ENCODE measurements at places on chromosomes 5 and 9. TPM values are rescaled to one million over a fixed set of nuclear protein-coding genes. Genes with fewer than 3 reads are reported as not detected.

The TEX53 gene
- not detected for total RNA-seq

The SSBP2 gene
- 59.0 TPM for total RNA-seq

The GRIA1 gene
- not detected for total RNA-seq

The ADAMTS13 gene
- 3.5 TPM for total RNA-seq

The ABO gene
- total RNA-seq, result 25.4 TPM

The STK32A gene
- total RNA-seq, result 9.7 TPM

The ATOSB gene
- total RNA-seq, result 11.5 TPM

The PCDHB11 gene
- total RNA-seq, result 2.1 TPM

The SLC6A3 gene
- 0.57 TPM for total RNA-seq

The MEIKIN gene
- total RNA-seq, result not detected

The PCDHA12 gene
- 0.89 TPM for total RNA-seq

The RNF14 gene
- total RNA-seq, result 59.3 TPM

The CCL27 gene
- total RNA-seq, result 0.68 TPM

The MRPL22 gene
- total RNA-seq, result 30.5 TPM

The UBAC1 gene
- 34.2 TPM for total RNA-seq

The GGTA1 gene
- total RNA-seq, result 2.0 TPM

The PHF19 gene
- 33.3 TPM for total RNA-seq

The FOXD4L6 gene
- total RNA-seq, result not detected

The ELOVL7 gene
- total RNA-seq, result 16.7 TPM

The SOWAHA gene
- total RNA-seq, result 6.8 TPM

The LHX3 gene
- total RNA-seq, result not detected

The NIPAL4 gene
- 49.8 TPM for total RNA-seq

The SPATA31C1 gene
- not detected for total RNA-seq

The IGFBPL1 gene
- total RNA-seq, result not detected

The C5orf58 gene
- not detected for total RNA-seq

The SLC12A7 gene
- total RNA-seq, result 77.0 TPM

The GABRB2 gene
- 0.34 TPM for total RNA-seq

The OLFML2A gene
- 13.1 TPM for total RNA-seq

The GABRA6 gene
- total RNA-seq, result not detected

The NR6A1 gene
- total RNA-seq, result 5.0 TPM

The PLPP7 gene
- 3.9 TPM for total RNA-seq

The SARDH gene
- total RNA-seq, result 4.1 TPM

The GIN1 gene
- total RNA-seq, result 11.9 TPM

The PPP2R2B gene
- 25.9 TPM for total RNA-seq

The CEP120 gene
- 29.4 TPM for total RNA-seq

The PCDHB15 gene
- 4.3 TPM for total RNA-seq

The RORB gene
- total RNA-seq, result 3.0 TPM

The SLC2A6 gene
- total RNA-seq, result 19.6 TPM

The SH3GL2 gene
- total RNA-seq, result 1.2 TPM

The TOMM5 gene
- 72.7 TPM for total RNA-seq

The GFI1B gene
- not detected for total RNA-seq

The NCS1 gene
- total RNA-seq, result 54.6 TPM

The RBM18 gene
- total RNA-seq, result 25.0 TPM

The IL3 gene
- not detected for total RNA-seq

The SURF2 gene
- total RNA-seq, result 26.0 TPM

The C5orf47 gene
- not detected for total RNA-seq

The RECK gene
- total RNA-seq, result 10.3 TPM

The ARHGAP26 gene
- 46.9 TPM for total RNA-seq

The KIAA1958 gene
- total RNA-seq, result 12.2 TPM

The TEX10 gene
- total RNA-seq, result 17.8 TPM

The CCNJL gene
- 12.4 TPM for total RNA-seq

The KCNV2 gene
- total RNA-seq, result not detected

The TPM2 gene
- 559 TPM for total RNA-seq
